ENCODE measurements at places on chromosomes 13 and 19.

DNA sequence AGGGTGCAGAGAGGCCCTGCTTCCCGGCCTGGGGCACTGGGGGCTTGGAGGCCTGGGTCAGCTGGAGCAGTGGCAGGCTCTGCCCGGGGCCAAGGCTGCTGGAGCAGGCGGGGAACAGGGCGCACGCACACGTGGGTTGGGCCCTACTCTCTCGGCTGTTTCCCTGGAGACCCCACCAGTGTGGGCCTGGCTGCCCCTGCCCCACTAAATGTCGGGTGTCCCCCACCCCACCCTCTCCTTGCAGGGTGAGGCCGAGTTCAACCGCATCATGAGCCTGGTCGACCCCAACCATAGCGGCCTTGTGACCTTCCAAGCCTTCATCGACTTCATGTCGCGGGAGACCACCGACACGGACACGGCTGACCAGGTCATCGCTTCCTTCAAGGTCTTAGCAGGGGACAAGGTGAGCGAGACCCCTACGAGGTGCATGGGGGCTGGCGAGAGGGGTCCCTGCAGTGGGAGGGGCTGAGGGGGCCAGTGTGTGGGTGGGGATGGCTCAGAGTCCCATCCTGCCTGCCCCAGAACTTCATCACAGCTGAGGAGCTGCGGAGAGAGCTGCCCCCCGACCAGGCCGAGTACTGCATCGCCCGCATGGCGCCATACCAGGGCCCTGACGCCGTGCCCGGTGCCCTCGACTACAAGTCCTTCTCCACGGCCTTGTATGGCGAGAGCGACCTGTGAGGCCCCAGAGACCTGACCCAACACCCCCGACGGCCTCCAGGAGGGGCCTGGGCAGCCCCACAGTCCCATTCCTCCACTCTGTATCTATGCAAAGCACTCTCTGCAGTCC is 15.3 kb downstream of the CAPN12 start:
- no peak for DNase-seq

DNA sequence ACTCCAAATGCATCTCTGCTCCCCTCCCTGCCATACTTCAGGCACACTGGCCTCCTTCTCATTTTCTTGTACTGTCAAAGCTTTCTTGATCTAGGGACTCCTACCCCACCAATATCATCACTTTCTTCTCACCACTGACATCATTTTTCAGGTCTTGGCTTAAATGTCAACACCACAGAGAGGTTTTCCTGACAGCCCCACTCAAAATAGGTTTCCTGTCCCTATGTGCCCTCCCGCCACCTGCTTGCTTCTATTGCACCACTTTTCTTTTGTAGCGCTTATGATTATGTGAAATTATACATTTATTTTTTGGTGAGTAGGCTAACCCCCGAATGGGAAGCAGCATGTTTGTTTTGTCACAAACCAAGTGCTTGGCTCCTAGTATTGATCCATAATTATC is 164.6 kb downstream of the NDFIP2 start:
- DNase-seq: no peak

- DNase-seq: no peak
Measured at GRCh38 chr13:42633495-42633894, 59.5 kb downstream of the TNFSF11 start.

GRCh38 chr13:87889254-87889653 is 218.1 kb downstream of the SLITRK5 start:
- no peak for DNase-seq

DNA sequence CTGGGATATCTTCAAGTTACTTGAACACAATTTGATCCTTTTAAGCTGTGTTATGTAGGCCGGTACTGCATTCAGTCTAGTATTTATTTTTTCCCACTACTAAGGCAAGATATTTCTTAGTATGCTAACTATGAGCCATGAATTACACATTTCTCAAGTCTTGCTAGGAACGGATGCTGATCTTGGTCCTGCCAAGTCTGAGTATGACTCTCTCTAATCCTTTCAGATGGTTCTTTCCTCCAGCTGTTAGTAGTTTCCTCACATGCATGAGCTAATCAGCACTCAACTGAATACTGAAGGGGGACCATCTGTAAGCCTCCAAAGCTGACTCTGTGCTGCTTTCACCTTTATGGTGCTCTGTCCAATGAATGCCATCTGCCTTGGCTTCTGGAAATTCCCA is 460.3 kb downstream of the KCTD12 start:
- no peak for DNase-seq

DNA sequence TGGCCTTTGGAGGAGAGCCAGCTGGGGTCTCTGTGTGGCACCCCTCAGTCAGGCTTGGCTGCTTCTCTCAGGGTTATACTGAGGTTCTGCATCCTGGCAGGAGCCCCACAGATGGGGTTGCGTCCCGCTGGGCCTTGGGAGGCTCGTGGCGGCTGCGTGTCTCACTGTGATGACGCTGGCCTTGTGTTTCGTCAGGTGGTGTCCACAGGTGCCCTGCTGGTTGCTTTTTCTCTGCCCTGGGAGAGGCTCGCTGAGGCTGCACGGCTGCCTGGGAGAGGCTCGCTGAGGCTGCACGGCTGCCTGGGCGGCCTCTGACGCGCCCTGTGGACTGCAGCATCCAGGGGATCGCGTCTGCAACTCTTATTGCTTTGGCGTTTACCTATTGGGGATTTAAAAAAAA is 15.4 kb downstream of the DOT1L start:
- no peak for DNase-seq

DNA sequence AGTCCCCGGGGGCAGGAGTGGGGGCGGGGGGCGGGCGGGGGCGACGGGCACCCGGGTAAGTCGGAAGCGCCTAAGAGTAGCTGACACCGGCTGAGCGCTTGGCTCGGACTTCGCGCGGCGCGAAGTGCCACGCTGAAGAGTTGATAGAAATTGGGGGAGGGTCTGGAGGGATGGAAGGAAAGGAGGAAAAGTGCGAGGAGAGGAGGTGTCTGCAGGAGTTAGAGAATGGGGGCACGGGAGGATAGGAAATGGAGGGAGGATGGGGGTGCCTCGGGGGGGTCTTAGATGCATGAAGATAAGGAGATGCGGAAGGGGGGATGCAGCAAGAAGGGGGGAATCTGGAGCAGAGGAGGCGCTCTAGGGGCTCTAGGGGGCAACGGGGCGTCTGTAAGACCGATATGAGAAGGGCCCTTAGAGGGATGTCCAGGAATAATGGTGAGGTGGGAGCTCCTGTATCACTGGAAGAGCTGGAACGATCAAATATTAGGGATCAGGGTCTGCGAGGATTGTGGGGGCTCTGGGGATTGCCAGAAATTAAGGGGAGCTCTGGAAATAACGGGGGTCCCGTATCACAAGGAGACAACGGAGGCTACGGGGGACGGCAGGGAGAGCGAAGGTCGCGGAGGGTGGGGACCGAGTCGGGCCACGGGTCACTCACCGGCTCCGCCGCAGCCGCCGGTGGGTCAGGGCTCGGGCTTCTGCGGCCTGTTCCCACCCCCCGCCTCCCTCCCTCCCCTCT is at the start of gene MYPOP:
Gene MYPOP, minus strand, starts transcription at position 702 of the 739 bp plus-strand sequence. CDS start 840 bp downstream, outside the sequence.
- DNase-seq: no peak

- no peak for DNase-seq
Measured at GRCh38 chr13:35741657-35742056, 265.2 kb upstream of the MAB21L1 start.

- DNase-seq: no peak
Measured at GRCh38 chr19:14142262-14143190, 6.1 kb upstream of the ASF1B start.

DNA sequence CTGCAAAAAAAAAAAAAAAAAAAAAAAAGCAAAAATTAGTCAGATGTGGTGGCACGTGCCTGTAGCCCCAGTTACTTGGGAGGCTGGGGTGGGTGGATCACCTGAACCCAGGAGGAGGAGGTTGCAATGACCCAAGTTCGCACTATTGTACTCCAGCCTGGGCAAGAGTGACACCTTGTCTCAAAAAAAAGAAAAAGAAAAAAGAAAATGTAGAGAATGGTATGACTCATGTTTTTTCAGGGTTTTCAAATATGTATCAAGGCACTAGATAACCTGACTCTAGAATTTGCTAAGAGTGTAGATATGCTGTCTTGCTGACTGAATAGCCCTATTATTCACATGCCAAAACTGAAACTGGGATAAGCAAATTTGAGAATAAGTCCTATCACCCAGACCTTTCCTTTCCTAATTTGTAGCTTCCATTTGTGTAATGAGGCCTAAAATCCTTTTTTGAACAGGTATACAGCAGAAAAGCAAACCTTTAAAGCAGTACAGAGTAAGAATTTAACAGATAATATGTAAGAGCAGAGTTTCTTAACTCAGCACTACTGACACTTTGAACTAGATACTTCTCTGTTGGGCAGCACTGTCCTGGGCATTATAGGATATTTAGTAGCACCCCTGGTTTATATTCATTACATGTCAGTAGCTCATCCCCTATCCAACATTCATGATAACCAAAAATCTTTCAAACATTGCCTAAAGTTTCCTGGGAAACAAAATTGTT is 108.6 kb downstream of the ELF1 start:
- DNase-seq: peak; percentile 60

DNA sequence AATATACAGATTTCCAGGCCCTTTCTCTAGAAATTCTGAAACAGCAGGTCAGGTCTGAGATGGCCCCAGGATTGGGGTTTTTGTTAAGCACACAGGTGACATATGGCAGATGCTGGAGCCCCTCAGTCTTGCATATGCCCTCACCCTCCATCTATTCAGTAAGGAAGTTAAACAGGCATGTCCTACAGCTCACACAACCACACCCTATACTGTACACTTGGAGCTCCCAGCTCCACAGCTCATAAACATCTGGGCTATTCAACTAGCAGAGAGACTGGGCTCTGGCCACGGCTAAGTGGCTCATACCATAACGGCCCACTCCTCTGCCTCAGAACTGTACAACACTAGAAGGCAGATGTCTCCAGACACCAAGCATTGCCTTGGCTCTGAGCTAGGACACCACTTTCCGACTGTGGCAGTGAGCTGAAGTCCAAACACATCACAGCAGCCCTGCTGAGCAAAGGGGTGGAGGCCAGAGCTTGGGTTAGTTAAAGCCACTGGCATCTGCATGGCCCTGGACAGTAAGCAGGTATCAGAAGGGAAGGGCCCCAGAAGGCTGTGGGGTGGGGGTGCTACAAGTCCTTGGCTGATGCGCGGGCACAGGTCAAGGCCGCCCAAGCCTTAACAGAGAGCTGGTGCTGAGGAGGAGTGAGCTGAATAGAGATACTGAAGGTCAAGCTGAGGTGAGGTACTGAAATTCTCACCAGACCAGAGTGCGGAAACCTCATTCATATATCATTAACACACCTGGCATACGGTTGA is 79.1 kb downstream of the ABCC4 start:
- no peak for DNase-seq

DNA sequence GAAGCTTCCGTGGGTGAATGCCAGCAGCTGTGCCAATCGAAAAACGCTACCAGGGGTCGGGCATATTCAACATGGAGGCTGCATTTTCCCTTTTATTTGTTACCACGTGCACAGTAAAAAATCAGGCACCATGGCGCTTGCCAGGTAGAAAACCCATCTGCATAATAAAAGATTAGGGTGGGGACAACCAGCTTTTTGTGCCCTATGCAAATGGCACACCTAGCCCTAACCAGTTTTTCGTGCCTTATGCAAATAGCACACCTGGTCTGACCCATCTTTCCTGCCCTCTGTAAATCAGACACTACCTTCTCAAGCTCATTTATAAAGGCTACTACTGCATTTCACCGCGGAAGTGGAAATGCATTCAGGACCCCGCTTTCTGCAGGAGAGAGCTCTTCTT is 62.1 kb upstream of the FREM2 start:
- no peak for DNase-seq

DNA sequence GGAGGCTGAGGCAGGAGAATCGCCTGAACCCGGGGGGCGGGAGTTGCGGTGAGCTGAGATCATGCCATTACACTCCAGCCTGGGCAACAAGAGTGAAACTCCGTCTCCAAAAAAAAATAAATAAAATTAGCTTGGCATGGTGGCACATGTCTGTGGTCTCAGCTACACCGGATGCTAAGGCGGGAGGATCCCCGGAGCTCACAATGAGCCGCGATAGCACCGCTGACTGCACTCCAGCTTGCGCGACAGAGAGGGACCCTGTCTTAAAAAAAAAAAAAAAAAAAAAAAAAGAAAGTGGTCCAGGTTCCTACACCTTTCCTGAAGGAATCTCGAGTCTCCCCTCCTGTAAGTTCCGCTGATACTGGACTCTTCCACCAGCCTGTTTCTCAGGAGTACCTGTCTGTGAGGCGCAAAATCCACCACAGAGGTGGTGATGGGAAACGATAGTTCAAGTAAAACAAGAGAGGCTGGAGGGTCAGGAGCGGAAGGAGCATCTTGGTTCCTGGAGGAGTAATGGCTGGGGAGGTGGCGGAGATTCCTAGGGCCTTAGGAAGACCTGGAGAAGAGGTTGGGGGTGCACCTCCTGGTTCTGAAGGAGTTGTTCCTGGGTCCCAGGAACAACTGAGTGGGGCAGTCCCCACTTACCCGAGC is 471 bp downstream of the FUT1 start:
- no peak for DNase-seq

GRCh38 chr19:2538096-2538757 is 62.3 kb downstream of the GADD45B start:
- DNase-seq: no peak

GRCh38 chr19:8607386-8607785 is 3.1 kb downstream of the ADAMTS10 start:
- no peak for DNase-seq

DNA sequence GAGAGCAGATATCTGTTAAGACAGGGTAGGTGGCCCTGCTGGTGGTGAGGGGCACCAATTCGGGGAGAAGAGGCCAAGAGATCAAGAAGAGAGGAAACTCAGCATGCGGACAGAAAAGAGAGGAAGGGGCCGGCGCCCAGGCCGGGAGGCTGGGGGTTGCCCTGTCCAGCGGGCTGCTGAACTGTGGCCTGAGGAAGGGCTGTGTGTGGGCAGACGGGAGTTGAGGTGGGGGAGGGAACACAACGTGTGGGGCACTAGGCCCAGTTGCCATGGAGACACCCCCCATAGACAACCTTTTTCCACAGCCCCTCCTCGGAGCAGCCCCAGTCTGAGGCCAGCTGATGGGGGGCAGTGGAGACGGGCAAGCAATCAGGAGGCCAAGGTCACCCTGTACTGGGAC is 2.5 kb upstream of the CACNG8 start:
- DNase-seq: no peak

DNA sequence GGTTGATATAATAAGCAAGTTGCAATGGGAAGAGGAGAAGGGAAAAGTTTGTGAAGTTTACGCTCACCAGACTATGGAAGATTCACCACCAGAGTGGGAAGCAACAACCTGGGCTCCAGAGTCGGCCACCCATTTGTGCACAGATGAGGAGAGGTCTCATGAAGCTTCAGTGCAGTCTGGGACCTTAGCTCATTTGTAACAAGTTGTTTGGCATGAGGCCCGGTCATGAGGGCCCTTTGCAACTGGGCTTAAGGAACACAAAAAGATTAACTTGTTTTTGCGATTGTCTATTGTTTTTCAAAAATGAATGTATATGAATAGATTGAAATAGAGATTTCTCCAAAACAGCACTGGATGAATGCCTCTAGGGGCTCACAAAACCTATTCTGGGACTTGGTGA is 94.2 kb downstream of the ZNF737 start:
- DNase-seq: no peak

Data from activated CD4-positive, alpha-beta T cell treated with anti-CD3 and anti-CD28 coated beads, Interleukin-2, amount 50 U/mL, for 16 hours (primary cell).